ENCODE measurements at places on chromosomes 1 and 21. TPM values are rescaled to one million over a fixed set of nuclear protein-coding genes. Genes with fewer than 3 reads are reported as not detected.

- H3K4me1 ChIP-seq = no peaks in the 10 kb centered on the region
- H3K27ac ChIP-seq = no peak overlapping the region
- DNase-seq = no peak
- H3K36me3 ChIP-seq = no peaks in the 10 kb centered on the region
- no peaks in the 10 kb centered on the region for H3K27me3 ChIP-seq
- no peak overlapping the region for H3K4me3 ChIP-seq
These were observed 189.9 kb downstream of the FOXD2 start for GRCh38 chr1:47627471-47628370.

DNA sequence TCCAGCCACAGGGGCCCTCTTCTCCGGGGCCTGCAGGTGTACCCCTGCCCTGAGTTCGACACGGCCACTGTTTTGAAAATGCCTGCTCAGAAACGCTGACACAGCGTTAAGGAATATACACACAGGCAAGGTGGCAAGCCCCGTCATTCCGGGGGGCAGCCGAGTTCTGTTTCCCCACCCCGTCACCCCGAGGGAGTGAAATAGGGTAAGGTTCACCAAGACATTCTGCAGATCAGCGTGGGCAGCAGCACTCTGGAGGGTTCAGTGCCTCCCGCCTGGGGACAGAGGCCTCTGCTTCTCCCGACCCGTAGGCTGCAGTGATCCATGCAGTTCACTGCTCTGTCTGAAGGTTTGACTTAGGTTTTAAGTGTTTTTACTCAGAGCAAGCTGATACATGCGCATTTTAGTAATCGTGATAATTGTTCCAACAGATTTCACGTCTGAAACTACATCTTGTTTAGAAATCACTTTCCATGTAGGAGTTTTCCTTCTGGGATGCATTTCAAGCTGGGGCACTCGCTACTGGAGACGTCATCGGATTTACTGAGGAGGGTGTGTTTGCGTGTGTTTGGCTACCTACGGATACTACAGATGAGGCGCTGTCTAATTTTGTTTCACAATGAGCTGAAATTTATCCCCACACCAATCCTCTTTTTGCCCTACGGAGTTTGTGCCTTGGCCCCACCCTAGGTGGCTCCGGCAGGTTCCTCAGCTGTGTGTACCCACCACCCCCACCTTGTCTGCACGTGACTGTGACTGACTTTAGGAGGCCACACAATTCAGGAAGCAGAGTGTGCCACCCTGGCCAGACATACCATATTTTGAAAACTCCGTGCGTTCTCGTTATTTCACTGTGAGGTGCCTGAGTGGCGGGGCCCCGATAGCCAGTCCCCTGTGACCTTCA lies 63.5 kb downstream of the AGPAT3 start:
- no peaks in the 10 kb centered on the region for H3K36me3 ChIP-seq
- no peaks in the 10 kb centered on the region for H3K27me3 ChIP-seq
- peak overlapping the region; percentile 88 for H3K27ac ChIP-seq
- peaks cover 60% of the 10 kb centered on the region for H3K4me1 ChIP-seq
- no peak for DNase-seq
- no peak overlapping the region for H3K4me3 ChIP-seq

CR2 gene
- not detected for total RNA-seq

DNA sequence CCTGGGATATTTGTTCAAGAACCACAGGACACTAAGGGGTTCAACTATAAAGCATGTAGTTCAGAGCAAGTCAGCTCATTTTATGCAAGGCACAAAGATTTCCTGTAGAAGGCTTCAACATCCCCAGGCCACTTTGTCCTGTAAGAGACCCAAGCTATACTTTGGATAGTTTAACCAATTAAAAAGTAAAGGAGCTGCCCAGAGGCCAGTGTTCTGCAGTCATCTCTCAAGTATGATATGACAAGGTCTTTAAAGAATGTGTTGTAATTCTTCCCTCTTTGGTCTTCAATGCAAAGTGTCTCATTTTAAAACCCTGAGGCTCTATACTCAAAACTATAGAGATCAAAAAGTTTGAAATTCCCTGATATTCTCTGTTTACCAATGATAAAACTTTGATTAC lies 34.1 kb downstream of the KRTAP20-3 start:
- H3K4me1 ChIP-seq = no peaks in the 10 kb centered on the region
- H3K4me3 ChIP-seq = no peak overlapping the region
- no peak overlapping the region for H3K27ac ChIP-seq
- no peak for DNase-seq
- no peaks in the 10 kb centered on the region for H3K36me3 ChIP-seq
- H3K27me3 ChIP-seq = no peaks in the 10 kb centered on the region

HSF2BP gene
- total RNA-seq = 0.67 TPM

GJC2 gene
- 0.93 TPM for total RNA-seq

- H3K27ac ChIP-seq = peak overlapping the region; percentile 96
- H3K4me1 ChIP-seq = peaks cover 70% of the 10 kb centered on the region
- H3K27me3 ChIP-seq = no peaks in the 10 kb centered on the region
- no peaks in the 10 kb centered on the region for H3K36me3 ChIP-seq
- no peak for DNase-seq
These were observed 71.9 kb downstream of the CD34 start for GRCh38 chr1:207839083-207839413.
